ENCODE measurements at places on chromosomes 1 and 21. TPM values are rescaled to one million over a fixed set of nuclear protein-coding genes. Genes with fewer than 3 reads are reported as not detected.

GRCh38 chr1:41880950-41881885 is 37.5 kb downstream of the HIVEP3 start:
- no peak for DNase-seq
- H3K27me3 ChIP-seq = no peaks in the 10 kb centered on the region
- no peak overlapping the region for H3K27ac ChIP-seq
- H3K4me1 ChIP-seq = no peaks in the 10 kb centered on the region

TFF3 gene
- 0.50 TPM for total RNA-seq

GRCh38 chr1:83546874-83547273 is 452.1 kb downstream of the TTLL7 start:
- H3K4me3 ChIP-seq = no peak overlapping the region
- DNase-seq = no peak
- no peaks in the 10 kb centered on the region for H3K27me3 ChIP-seq
- H3K27ac ChIP-seq = no peak overlapping the region

IGSF3 gene
- total RNA-seq = 5.4 TPM

DNA sequence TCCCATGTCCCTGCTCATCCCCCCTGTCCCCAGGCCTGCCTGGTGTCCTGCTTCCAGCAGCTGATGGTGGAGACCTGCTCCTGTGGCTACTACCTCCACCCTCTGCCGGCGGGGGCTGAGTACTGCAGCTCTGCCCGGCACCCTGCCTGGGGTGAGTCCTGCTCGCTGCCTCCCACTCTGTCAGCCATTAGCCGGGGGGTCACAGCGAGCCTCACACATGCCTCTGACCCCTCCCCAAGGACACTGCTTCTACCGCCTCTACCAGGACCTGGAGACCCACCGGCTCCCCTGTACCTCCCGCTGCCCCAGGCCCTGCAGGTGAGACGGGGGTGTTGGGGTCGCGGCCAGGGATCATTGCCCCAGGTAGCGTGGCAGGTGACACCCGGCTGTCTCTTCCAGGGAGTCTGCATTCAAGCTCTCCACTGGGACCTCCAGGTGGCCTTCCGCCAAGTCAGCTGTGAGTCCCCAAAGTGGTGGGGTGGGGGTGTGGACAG is 10.0 kb downstream of the SCNN1D start:
- H3K27me3 ChIP-seq = no peaks in the 10 kb centered on the region
- no peak overlapping the region for H3K27ac ChIP-seq
- peaks cover 9% of the 10 kb centered on the region for H3K36me3 ChIP-seq

GRCh38 chr21:44054710-44055109 is 42.6 kb downstream of the TRAPPC10 start:
- H3K4me1 ChIP-seq = no peaks in the 10 kb centered on the region
- H3K27me3 ChIP-seq = no peaks in the 10 kb centered on the region
- H3K27ac ChIP-seq = no peak overlapping the region

NBPF9 gene
- total RNA-seq = 4.5 TPM

- peaks cover 34% of the 10 kb centered on the region for H3K4me1 ChIP-seq
- H3K4me3 ChIP-seq = no peak overlapping the region
- H3K27me3 ChIP-seq = no peaks in the 10 kb centered on the region
- H3K36me3 ChIP-seq = no peaks in the 10 kb centered on the region
- no peak for DNase-seq
These were observed 156.0 kb downstream of the TOMM20 start for GRCh38 chr1:234972411-234973191.

DNA sequence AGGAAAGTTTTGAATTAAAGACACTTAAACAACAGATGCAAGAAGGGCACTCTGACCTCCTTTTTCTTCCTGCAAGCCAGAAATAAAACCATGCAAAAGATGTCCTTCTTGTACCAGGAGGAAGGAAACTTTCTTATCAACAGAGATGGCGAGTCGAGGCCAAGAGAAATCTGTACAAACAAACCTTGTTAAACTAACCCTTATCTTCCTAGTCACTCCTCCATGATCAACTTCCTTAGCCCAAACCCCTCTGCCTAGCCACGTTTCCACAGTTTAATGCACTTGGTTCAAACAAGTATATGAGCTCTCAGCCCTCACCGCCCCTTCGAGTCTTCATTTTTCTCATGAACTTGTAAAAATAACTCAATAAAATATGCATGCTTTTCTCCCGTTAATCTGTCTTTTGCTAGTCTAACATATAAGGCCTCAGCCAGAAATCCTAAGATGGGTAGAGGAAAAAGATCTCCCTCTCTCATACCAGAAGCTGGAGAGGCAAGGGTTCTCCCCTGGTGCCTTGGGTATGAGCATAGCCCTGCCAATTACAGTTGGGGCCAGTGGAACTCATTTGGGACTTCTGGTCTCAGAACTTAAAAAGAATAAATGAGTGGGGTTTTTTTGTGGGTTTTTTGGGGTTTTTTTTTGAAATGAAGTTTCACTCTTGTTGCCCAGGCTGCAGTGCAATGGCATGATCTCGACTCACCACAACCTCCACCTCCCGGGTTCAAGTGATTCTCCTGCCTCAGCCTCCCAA is 141.7 kb upstream of the SOD1 start:
- no peaks in the 10 kb centered on the region for H3K27me3 ChIP-seq
- no peaks in the 10 kb centered on the region for H3K4me1 ChIP-seq
- no peaks in the 10 kb centered on the region for H3K36me3 ChIP-seq
- no peak overlapping the region for H3K27ac ChIP-seq
- DNase-seq = no peak

- no peak for DNase-seq
- H3K36me3 ChIP-seq = no peaks in the 10 kb centered on the region
These were observed 68.3 kb downstream of the RNASEL start for GRCh38 chr1:182520736-182521135.

DISP1 gene
- 2.2 TPM for total RNA-seq

DNA sequence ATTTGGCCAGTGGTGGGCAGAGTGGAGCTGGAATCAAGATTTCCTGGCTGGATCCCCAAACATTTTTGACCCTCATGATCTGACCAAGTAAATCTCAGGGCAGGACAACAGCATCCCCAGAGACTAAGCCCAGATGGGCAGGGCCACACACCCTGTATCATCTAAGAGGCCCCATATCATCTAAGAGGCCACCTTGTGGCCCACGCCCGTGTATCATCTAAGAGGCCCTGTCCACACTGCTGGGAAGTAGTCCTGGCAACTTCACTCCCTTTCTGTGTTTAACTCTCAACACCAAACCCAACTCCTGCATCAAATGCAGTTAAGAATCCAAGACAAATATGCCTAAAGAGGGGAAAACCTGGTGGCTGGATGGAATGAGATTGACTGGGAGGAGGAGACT is 81.6 kb upstream of the SSX2IP start:
- H3K27me3 ChIP-seq = no peaks in the 10 kb centered on the region
- DNase-seq = no peak
- no peak overlapping the region for H3K27ac ChIP-seq
- no peak overlapping the region for H3K4me3 ChIP-seq

WNT3A gene
- not detected for total RNA-seq

EPHA8 gene
- not detected for total RNA-seq

GRCh38 chr1:226697151-226697928 is 41.7 kb downstream of the ITPKB start:
- no peak for DNase-seq
- no peaks in the 10 kb centered on the region for H3K27me3 ChIP-seq
- H3K4me1 ChIP-seq = peaks cover 6% of the 10 kb centered on the region
- no peak overlapping the region for H3K4me3 ChIP-seq
- no peak overlapping the region for H3K27ac ChIP-seq

HSD3B2 gene
- 0.25 TPM for total RNA-seq

S100A12 gene
- 19.5 TPM for total RNA-seq

GRCh38 chr1:114454539-114454938 is 56.5 kb downstream of the TRIM33 start:
- H3K27ac ChIP-seq = no peak overlapping the region
- H3K4me1 ChIP-seq = peaks cover 45% of the 10 kb centered on the region
- no peak for DNase-seq
- no peaks in the 10 kb centered on the region for H3K27me3 ChIP-seq
- H3K36me3 ChIP-seq = peaks cover under 1% of the 10 kb centered on the region

DNA sequence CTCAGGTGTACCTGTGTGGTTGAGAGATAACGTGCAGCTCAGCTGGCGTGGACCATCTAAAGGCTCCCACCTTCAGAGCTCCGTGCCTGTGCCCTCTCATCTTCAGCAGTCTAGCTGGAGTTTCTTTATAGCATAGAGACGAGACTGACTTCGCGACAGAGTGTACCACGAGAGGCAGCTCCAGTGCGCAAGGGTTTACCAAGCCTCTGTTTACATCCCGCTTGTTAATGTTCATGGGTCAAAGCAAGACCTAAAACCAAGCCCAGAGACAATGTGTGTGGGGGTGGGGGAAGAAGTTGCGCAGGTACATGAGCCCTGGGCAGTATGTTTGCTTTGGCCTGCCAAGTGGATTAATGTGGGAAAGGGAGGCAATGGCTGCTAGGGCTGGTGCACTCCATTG is 15.6 kb downstream of the RHOU start:
- no peak overlapping the region for H3K4me3 ChIP-seq
- H3K27ac ChIP-seq = no peak overlapping the region
- peaks cover 4% of the 10 kb centered on the region for H3K36me3 ChIP-seq
- DNase-seq = no peak

DLGAP3 gene
- total RNA-seq = 0.08 TPM

- H3K4me3 ChIP-seq = peak overlapping the region; percentile 14
- H3K4me1 ChIP-seq = peaks cover 2% of the 10 kb centered on the region
- no peak for DNase-seq
- no peaks in the 10 kb centered on the region for H3K36me3 ChIP-seq
These were observed 1.3 kb upstream of the AKT3 start for GRCh38 chr1:243851257-243851756.

CELA3B gene
- total RNA-seq = not detected

DNA sequence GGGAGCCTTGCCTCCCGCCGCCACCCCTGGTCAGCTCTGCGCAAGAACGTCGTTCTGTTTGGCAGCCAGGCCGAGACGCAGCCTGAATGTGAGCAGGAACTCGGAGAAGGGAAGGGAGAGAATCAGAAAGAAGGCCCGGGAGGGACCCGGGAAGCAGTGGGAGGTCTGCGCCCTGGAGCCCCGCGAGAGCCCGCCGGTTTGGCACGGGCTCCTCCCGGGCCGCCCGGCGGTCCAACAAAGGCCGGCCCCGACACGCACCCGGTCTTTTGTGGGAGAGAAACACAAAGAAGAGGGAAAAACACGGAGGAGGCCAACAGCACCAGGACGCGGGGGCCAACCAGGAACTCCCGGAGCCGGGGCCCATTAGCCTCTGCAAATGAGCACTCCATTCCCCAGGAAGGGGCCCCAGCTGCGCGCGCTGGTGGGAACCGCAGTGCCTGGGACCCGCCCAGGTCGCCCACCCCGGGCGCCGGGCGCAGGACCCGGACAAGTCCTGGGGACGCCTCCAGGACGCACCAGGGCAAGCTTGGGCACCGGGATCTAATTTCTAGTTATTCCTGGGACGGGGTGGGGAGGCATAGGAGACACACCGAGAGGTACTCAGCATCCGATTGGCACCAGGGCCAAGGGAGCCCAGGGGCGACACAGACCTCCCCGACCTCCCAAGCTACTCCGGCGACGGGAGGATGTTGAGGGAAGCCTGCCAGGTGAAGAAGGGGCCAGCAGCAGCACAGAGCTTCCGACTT is 2.7 kb upstream of the OLIG2 start:
- DNase-seq = no peak
- H3K27ac ChIP-seq = no peak overlapping the region
- H3K4me1 ChIP-seq = peaks cover 9% of the 10 kb centered on the region
- no peaks in the 10 kb centered on the region for H3K36me3 ChIP-seq
- peaks cover 16% of the 10 kb centered on the region for H3K27me3 ChIP-seq

GRCh38 chr1:155012776-155013602 is 10.4 kb downstream of the ZBTB7B start:
- peaks cover 90% of the 10 kb centered on the region for H3K4me1 ChIP-seq
- H3K36me3 ChIP-seq = peaks cover 10% of the 10 kb centered on the region
- H3K27ac ChIP-seq = no peak overlapping the region
- no peak for DNase-seq
- H3K27me3 ChIP-seq = no peaks in the 10 kb centered on the region
- no peak overlapping the region for H3K4me3 ChIP-seq

PTPN22 gene
- total RNA-seq = 1.9 TPM

- no peaks in the 10 kb centered on the region for H3K36me3 ChIP-seq
- no peak overlapping the region for H3K27ac ChIP-seq
- no peak overlapping the region for H3K4me3 ChIP-seq
These were observed 55.0 kb downstream of the FCRL5 start for GRCh38 chr1:157497284-157497683.

- DNase-seq = no peak
- peaks cover 6% of the 10 kb centered on the region for H3K4me1 ChIP-seq
- H3K27me3 ChIP-seq = no peaks in the 10 kb centered on the region
- H3K36me3 ChIP-seq = no peaks in the 10 kb centered on the region
These were observed 28.1 kb upstream of the LAPTM5 start for GRCh38 chr1:30785714-30786113.

DNA sequence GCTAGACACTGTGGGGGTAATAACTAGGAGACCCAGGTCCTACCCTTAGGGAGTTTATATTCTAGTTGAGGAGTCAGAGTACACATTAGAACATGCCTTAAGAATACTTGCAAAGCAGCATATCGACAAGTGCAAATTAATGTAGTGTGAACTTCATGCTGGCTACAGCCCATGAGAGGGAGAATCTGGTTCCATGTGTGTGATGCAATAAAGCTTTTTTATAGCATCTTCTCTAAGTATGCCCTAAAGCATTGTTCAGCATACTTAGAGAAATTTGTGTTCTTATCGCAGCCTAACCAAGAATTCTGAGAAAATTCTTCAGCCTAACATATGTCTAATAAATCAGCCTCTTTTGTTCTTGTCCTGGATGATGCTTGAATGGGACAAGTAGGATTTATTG is 95.5 kb downstream of the SDCCAG8 start:
- DNase-seq = no peak
- no peak overlapping the region for H3K27ac ChIP-seq
- H3K4me1 ChIP-seq = peaks cover 5% of the 10 kb centered on the region
- H3K27me3 ChIP-seq = no peaks in the 10 kb centered on the region
- H3K4me3 ChIP-seq = no peak overlapping the region
- peaks cover 5% of the 10 kb centered on the region for H3K36me3 ChIP-seq

ASTN1 gene
- total RNA-seq = 0.28 TPM

GUCA2A gene
- not detected for total RNA-seq

GRCh38 chr1:167881069-167881468 is 32.9 kb downstream of the ADCY10 start:
- no peaks in the 10 kb centered on the region for H3K36me3 ChIP-seq
- H3K27me3 ChIP-seq = no peaks in the 10 kb centered on the region
- peaks cover 8% of the 10 kb centered on the region for H3K4me1 ChIP-seq
- no peak overlapping the region for H3K4me3 ChIP-seq
- DNase-seq = no peak
- H3K27ac ChIP-seq = no peak overlapping the region

DNA sequence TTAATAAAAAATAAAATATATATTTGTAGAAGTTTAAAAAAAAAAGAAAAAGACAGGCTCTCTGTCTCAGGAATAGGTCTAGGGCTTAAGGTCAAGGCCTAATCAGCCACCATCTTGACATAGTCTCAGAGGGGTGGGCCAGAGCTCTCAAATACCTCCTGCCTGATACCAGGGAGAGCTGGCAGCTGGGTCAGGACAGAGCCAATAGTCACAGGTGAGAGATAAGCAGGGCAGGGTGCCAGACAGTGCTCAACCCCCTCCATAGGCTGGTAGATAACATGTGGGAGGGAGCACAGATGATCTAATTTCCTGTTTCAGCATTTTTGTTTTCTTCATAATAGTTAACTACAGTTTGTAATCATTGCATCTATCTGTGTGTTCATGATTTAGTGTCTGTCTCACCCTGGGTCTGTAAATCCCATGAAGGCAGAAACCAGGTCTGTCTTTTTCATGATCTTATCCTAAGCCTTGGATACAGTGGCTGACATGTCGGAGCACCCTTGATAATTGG is 152.0 kb upstream of the GRIK3 start:
- no peak for DNase-seq
- H3K27me3 ChIP-seq = no peaks in the 10 kb centered on the region
- no peaks in the 10 kb centered on the region for H3K36me3 ChIP-seq
- no peaks in the 10 kb centered on the region for H3K4me1 ChIP-seq
- H3K27ac ChIP-seq = no peak overlapping the region
- H3K4me3 ChIP-seq = no peak overlapping the region

Data from liver (tissue), 10 donors.